Stimulated activated CD8-positive, alpha-beta memory T cell treated with anti-CD3 and anti-CD28 coated beads, Interleukin-7, amount 100 ng/mL, for 1 hour (primary cell): ENCODE measurements at places on chromosomes 13 and 19.

- no peak for DNase-seq
Observed at GRCh38 chr13:31018511-31018910, 86.1 kb downstream of the TEX26 start.

GRCh38 chr13:39712626-39713025 is 57.2 kb downstream of the COG6 start:
- no peak for DNase-seq

- no peak for DNase-seq
Observed at GRCh38 chr19:56603829-56604228, 8.7 kb downstream of the ZNF71 start.

- DNase-seq: no peak
Observed at GRCh38 chr13:99760456-99760855, 211.1 kb downstream of the ZIC5 start.

GRCh38 chr13:109254274-109254673 is 532.1 kb downstream of the IRS2 start:
- no peak for DNase-seq
